ENCODE measurements at places on chromosomes 3 and 15.

- no peak for DNase-seq
Measured at GRCh38 chr3:122314228-122314876, 10.7 kb upstream of the CSTA start.

- DNase-seq: no peak
Measured at GRCh38 chr3:169813278-169813677, 574 bp upstream of the LRRC34 start.

DNA sequence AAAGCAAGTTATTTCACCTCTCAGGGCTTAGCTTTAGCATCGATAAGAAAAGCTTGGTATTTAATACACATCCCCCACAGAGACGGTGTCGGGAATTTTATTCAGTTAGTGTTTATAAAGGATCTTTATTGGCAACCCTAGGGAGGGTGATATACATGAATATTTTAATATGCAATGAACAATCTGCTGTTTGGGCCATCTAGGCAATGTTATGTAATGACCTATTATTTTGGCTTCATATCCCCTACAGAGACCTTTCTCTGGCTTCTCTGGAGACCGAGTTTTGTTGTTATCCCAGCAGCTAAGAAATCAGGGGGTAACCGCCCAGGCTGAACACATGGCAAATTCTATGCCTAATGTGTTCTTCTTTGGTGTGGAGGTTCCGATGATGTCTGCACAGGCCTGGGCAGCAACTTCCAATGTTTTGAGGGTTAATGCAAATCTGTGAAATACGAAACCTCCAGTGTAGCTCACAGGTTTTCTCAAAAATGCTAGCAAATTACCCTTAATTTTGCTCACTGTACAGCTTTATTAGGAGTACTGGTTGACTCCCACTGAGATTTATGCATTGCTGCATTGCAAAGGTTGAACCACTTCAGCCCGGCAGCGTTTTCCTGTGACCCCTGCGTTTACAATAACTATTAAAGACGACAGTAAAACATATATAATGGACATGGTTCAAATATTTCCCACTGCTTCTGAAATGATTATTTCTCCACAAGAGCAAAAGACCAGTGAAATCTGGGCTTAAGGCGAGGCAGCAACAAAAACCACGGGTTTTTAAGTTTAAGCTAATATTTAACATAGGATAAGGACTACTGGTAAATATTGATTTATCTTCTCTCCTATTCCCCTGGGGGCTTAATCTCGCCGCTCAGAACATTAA is 298.3 kb upstream of the NR2E3 start:
- DNase-seq: no peak

DNA sequence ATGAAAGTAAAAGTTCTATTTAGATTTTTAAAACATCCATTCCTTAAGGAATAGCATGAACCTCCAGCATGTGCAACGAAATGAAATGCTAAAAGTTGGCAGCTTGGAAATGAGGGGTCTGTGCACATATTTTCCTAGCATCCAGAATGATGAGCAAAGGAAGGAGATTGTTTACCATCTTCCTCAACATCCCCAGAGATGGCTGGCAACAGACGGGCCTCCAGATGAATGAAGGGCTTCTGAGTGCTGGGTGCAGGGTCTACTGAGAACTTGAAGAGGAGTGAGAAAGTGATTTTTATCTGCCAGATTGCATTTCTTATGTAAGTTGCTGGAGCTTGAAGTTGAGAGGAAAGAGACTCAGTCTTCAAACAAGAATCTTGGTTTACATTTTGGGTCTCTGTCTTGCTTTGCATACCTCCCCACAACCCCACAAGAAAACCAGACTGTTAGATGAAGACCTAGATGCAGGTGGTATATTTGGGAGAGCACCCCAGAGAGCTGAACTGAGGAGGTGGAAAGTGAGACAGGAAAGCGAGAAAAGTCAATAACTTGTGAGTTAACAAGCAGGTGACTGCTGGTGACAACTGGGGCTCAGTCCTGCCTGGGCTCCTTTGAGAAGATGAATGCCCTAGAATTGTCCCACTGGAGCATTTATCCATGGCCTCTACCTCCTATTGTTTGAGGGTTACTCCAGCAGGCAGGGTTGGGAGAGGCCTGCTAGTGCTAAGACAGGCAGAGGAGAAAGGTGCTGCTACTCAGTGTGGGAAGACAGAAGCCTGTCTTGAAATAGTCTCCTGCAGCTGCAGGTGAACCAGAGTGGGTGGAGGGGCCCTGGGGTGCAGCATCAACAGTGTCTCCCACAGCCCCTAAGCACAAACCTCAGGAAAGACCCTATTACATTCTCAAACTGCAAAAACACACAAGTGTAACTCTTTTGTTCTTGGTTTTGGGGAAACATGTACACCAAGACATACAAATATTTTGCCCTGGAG is 10.5 kb upstream of the CCK start:
- DNase-seq: no peak
